ENCODE measurements at places on chromosomes 1 and 21.

DNA sequence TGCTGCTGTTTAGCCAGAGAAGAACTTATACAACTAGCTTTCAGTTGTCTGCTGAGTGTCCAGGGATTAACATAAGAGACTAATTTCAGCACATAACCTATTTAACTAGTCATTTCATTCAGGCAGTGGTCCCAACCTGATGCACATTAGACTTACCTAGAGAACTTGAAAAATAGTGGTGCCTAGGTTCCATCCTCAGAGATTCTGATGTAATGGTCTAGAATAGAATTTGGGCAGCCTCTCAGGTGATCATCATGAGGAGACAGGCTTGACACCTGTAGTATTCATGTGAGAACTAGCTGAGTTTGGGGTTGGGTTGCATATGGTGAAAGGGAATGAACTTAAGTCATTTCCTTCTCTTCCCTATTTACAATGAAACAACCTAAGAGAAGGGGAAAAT, 24.8 kb downstream of the CNST start:
- DNase-seq = no peak

- DNase-seq = no peak
These were observed 70.9 kb upstream of the ETS2 start for GRCh38 chr21:38734646-38735365.

- DNase-seq = no peak
These were observed 9.6 kb upstream of the PIGK start for GRCh38 chr1:77228836-77229235.

DNA sequence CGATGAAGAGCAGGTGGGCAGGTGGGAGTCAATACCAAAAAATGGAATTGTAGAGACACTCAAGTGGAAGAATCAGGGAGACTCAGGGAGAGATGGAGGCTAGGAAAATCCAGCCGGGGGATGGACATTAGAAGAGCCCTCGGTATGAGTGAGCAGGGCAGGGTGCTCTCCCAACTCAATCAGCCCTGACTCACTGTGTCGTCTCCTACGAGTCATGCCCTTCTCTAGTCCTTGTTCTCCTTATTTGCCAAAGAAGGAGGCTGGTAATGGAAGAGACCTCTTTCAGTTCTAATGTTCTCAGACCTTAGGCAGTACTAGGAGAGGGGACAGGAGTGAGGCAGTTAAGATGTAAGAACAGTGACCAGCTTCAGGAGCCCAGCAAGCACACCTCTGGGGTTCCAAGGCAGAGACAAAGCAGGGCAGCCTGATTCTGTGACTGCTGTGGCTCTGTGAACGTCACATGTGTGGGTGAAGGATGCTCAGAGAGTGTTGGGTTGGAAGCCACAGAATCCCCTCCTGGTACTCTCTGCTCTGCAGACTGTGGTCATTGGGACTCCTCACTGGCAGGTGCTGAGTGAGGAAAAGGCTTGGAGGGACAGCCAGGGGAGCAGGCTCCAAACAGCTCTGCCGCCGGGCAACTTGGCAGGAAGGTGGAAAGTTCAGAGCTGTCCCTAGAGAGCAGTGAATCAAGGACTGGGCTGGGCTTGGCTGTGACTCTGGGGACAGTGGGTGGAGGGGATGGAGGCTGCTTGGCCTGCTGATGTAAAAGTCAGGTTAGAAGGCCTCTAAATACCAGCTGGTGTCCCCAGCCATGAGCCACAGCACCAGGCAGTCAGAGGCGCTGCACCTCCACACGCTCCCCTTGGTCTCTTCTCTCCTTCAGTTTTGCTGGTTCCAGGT, 11.1 kb upstream of the GJA5 start:
- DNase-seq = no peak

- DNase-seq = no peak
These were observed 108.8 kb upstream of the IRF2BP2 start for GRCh38 chr1:234718496-234719453.

DNA sequence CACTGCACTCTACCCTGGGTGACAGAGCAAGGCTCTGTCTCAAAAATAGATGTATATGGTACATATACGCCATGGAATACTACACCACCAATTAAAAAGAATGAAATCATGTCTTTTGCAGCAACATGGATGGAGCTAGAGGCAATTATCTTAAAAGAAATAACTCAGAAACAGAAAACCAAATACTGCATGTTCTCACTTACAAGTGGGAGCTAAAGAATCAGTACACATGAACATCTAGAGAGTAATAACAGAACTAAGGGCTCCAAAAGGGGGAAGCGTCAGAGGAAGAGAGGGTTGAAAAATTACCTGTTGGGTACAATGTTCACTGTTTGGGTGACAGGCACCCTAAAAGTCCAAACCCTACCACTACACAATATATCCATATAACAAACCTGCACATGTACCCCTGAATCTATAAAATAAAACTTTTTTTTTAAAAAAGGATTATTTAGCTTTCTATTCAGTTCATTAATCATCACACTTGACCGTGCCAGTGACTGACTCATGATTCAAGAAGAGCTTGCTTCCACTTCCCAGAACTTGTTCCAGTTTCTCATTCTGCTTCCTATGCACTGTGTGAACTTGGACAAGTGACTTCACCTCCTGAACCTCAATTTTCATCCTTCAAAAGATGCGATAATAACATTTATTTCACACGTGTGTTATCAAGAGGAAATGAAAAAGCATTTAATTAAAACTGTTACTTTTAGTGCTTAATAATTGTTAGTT, 109.6 kb downstream of the PLPP3 start:
- DNase-seq = no peak

DNA sequence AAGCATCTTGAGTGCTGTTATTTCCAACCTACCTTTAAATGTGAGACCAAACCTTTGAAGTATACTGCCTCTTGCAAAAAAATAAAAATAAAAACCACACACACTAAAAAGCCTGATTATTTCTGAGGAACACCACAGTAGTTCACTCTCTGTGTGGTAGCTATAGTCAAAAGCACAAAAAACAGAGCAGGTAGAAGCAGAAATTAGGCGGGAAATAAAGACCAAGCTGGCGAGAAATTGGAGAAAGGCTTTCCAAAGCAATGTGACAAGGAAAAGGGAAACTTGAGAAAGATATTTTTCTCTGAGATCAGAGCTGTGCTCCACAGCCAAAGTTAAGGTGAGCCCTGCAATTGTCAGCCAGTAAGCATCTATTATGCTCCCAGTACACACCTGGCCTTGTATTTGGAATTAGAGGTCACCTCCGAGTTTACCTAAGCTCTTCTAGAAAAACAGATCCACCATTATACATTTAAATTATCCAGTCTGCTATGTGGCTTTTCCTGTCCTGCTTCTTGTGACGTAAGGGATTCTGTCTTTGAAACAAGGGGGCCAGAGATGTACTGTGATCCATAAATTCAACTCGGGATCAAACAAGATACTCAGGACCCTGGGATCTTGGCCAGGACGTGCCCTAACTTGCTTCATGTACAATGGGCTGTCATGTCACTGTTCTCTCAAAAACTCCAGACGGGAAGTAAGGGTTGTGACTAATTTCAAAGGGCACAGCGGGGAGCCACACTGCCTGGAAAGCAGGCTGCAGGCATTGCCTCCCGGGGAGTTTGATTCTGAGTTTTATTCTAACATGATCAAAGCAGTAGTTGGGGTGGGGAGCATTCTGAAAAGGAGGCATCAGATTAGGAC, 39.8 kb upstream of the RAB4A start:
- no peak for DNase-seq

- no peak for DNase-seq
These were observed 106.5 kb downstream of the RGS7 start for GRCh38 chr1:241250465-241250864.

- no peak for DNase-seq
These were observed 27.2 kb downstream of the ERI3 start for GRCh38 chr1:44327679-44328491.

DNA sequence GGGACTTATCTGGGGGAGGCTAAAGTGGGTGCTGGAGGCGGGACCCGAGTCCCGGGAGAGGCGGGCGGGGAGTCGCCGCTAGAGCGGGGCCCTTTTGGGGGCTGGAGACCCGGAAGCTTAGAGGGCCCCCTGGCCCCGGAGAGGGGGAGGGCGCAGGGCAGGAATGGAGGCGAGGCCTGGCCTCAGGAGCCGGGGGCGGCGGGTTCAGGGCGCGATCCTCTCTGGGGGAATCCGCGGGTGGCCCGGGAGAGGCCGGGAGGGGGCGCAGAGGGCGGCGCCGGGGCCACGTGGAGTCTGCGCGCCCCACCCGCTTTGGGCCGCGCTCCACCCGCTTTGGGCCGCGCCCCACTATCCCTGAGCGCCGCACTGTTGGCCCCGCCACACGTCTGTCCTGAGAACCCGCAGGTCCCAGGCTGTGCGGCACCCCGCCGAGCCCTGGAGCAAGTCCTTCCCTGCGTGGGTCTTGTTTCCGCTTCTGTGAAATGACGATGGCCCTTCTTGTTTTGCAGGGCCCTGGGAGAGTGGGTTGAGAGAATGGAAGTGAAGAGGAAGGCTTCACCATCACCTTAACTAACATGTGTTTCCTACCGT, 84.4 kb downstream of the NKAIN1 start:
- no peak for DNase-seq

DNA sequence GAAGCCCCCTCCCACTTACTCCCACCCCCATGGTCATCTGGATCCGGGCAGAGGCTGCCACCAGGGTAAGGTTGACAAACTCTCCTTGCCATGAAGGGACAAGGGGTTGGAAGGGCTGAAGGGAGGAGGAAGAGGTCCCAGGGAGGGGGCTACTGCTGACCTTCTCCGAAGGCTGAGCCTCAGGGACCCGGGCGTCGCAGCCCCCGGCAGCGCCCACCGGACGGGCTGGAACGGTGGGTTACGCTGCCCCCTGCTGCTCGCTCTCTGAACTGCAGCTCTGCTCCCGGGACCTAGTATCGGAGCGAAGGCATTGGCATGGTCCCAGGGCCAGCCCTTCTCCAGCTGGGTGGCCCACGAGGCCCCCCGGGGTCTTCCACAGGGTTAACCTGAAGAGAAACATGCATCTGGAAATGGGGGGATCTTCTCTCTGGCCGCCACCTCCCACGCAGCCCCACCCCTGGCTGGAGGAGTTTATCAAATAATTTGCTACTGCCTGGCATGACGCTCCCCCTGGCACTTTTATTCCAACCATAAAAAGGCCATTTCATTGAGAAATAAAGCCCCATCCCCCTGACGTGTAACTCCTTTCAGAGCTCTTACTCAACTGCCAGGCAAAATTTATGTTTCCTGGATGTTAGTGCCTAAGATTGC, 70.4 kb upstream of the TARDBP start:
- peak; percentile 61 for DNase-seq

DNA sequence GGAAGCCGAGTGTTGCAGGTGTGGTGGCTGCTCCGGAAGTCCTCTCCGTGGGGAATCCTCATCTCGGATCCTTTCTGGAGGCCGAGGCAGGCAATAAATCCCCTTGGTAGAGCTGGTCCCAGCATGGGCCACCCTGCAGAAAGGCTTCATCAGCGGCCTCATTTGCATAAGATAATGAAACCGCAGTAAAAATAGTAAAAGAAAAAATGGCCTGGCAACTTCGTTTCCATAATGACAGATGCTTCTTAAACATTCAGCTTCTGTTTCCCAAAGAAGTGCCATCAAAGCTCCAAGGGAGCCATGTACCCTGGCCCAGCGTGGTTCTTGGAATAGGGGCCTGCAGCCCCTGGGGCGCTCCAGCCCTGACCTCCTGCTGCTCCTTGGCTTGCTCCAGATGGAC, 244.1 kb downstream of the GRIK3 start:
- DNase-seq = no peak

DNA sequence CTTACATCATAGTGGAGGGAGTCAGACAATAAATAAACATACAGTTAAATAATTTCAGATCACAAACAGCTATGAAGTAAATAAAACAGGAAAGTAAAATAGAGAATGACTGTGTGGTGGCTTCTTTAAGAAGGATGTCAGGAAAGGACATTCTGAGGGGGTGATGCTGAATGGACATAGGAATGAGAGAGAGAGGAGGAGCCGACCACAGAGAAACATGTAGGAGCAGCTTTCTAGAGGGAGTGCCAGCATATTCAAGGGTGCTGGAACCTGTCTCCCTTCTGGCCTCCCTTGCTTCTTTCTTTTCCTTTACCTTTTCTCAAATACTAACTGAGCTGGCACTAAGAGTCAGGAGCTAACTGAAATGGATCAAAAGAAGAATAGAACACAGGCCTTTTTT, 20.5 kb upstream of the BCL10 start:
- no peak for DNase-seq

- DNase-seq = no peak
These were observed 46.3 kb upstream of the ATP1B1 start for GRCh38 chr1:169060043-169060722.

- no peak for DNase-seq
These were observed 78.0 kb downstream of the SYT6 start for GRCh38 chr1:114075546-114076242.

DNA sequence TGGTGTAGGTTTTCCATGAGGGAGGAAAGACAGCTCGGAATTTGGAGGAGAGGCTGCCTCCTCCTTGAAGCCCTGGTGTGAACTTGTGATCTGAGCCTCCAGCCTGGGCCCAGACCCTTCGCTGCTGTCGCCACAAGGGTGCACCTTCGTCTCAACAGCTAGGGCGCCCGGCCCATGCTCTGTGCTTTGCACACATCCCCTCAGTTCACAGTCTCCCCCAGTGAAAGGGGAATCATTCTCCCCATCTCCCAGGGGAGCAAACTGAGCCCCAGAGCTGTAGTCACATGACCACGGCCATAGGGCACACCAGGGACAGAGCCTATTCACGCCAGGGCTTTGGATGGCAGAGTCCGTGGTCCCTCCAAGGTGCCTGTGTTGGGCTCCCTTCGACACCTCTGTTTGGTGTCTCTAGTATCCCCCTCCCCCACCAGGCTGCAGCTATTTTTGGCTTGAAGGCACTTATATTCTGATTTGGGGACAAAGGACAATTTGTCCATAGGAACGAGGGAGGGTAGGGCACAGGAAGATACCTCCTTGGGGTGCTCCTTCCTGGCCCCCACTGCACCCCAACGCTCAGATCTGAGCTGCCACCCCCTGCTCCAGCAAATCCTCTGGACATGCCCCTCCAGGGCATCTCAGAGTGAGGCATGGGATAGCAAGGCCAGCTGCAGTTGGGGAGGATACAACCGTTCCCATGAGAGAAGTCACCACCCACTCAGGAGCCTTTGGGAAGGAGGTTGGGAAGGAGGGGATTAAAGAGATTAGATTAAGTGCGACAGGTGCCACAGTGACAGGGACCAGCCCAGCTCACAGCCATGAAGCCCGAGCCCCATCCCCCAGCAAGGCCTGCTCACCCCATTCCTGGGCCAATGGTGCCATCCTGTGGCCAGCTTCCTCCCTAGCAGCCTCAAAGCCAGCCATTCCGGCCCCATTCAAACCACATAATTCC, 15.7 kb downstream of the MATN1 start:
- peak; percentile 59 for DNase-seq

DNA sequence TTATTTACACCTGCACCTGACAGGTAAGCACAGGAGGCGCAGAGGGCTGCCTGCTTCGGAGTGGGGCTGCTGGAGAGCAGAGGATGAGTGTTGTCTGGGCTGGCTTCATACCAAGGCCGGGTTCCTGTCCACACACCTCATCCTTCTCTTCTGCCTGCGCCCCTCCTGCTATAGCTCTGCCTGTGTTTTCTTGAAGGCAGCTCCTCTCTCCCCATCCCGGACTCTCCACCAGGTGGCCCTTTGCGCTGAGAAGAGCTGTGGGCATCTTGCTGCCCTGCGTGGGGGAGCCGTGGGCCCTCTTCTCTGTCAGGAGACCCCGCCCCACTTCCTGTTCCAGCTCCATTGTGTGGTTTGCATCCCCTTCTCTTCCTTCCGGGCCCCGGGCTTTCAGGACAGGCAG, 35.0 kb downstream of the ARHGEF10L start:
- DNase-seq = no peak

GRCh38 chr21:36627242-36627641, 71.7 kb upstream of the SIM2 start:
- DNase-seq = no peak

GRCh38 chr1:111967886-111968285, 21.6 kb downstream of the KCND3 start:
- no peak for DNase-seq

- peak; percentile 39 for DNase-seq
These were observed 96.5 kb downstream of the USP25 start for GRCh38 chr21:15826147-15826780.
